ENCODE measurements at places on chromosomes 1 and 21. TPM values are rescaled to one million over a fixed set of nuclear protein-coding genes. Genes with fewer than 3 reads are reported as not detected.
A peak's percentile ranks its signal among the peaks of the same experiment; 100 is the strongest.

GRCh38 chr21:37618081-37618480, 251.5 kb downstream of the DYRK1A start:
- DNase-seq = no peak

DNA sequence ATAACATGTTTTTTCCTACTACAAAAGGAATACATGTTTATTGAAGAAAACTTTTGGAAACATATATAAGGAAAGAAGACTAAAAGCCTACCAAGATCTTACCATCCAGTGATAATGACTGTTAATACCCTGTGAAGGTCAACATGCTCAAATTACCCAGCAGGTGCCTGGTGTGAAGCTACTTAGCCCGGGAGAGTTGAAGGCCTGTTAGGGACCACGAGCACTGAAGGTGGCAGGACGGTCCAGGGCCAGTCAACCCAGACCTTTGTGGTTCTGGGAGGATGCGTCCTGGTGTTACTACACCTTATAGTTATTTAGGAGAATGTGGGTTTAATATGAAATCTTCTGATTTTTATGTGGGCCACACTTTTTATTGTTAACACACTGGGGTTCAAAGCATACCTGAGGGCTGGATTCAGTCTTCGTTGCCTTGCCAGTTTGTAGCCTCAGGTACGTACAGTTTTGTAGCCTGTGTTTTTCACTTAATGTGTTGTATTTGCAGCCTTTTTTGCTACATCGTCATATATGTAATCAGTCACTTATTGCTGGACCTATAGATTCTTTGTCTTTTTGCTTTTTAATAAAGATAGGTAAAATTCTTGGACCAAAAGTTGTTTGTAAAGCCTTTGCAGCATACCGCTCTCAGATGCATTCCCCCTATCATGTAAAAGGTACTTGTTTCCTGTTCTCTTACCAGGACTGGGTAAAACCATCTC, 9.8 kb downstream of the ITSN1 start:
- DNase-seq = no peak

GRCh38 chr1:155130272-155131006, 2.8 kb downstream of the EFNA1 start:
- DNase-seq = no peak

DNA sequence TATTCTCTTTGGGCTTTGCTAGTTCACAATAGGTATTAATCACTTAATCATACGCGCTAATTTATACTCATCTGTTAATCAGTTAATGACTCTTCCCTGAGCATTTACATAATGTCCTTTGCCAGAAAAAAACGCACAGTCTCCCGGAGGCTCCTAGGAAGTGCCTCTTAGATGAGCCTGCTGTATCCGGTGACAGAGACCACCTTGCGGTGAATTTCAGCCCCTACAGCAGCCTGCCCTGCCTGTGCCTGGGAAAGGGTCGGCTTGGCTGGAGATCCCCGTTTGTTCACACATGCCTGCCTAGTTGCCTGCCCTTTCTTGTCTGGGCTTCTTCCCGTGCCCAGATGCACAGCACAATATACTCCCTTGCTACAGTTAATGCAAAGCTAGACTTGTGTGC, 152.9 kb downstream of the ZBTB18 start:
- DNase-seq = no peak

- DNase-seq = no peak
Measured at GRCh38 chr1:167748906-167749305, 27.1 kb downstream of the MPZL1 start.

DNA sequence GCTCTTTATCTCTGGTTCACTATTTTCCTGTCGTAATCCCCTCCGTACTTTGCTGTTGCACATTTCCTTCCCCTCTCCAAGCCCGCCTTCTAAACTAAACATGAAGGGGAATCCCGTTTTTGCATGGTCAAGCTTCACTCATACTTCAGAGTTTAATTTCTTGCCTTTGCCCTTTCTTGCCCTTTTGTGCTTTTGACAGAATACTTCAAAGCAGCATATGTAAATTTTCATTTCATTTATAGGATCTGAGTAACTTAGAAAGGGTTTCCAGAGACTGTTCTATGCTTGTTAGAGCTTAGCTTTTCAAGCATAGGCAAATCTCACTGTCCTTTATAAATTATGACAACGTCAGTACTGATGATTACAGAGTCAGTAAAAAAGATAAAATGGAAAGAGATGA, 27.7 kb downstream of the SPATA45 start:
- no peak for DNase-seq

DNA sequence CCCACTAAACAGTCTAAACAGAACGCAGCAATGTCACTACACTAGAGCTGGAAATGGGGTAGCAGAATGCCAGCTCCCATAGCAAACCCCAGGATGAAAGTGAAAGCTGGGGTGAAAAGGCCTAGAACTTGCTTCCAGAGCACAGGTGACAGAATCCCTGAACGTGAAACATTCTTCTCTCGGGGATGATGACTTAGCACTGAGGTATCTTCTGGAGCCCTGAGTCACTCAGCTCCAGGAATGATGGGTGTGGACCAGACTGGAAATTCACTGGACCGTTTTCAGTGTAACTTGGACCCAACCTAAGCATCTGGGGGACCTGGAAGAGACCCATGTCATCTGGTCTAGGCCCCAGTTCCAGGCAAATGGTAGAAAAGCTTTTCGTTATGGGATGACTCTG, 108.9 kb downstream of the CDC7 start:
- no peak for DNase-seq

GRCh38 chr1:27365372-27366112, 1.2 kb downstream of the MAP3K6 start:
- peak; percentile 90 for DNase-seq

- DNase-seq = no peak
Measured at GRCh38 chr1:30310966-30311742, 412.2 kb downstream of the MATN1 start.

DNA sequence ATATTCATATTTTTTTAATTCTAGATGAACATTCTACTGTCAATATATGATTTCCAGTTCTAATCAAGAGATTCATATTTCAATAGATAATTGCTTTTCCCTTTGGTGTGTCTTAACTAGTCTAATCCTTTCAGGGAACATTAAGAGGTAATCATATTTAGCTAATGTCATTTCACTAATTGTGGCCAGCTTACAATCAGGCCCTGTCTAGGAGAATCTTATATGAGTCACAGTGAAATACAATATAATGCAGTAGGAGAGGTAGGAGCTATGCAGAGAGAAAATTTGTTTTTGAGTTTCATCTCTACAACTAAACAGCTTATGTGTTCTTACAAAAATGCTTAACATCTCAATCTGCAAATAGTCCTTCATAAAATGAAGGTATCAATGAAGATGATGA, 85.9 kb downstream of the DPYD start:
- no peak for DNase-seq

- DNase-seq = no peak
Measured at GRCh38 chr1:96520579-96520947, 201.0 kb upstream of the PTBP2 start.

DNA sequence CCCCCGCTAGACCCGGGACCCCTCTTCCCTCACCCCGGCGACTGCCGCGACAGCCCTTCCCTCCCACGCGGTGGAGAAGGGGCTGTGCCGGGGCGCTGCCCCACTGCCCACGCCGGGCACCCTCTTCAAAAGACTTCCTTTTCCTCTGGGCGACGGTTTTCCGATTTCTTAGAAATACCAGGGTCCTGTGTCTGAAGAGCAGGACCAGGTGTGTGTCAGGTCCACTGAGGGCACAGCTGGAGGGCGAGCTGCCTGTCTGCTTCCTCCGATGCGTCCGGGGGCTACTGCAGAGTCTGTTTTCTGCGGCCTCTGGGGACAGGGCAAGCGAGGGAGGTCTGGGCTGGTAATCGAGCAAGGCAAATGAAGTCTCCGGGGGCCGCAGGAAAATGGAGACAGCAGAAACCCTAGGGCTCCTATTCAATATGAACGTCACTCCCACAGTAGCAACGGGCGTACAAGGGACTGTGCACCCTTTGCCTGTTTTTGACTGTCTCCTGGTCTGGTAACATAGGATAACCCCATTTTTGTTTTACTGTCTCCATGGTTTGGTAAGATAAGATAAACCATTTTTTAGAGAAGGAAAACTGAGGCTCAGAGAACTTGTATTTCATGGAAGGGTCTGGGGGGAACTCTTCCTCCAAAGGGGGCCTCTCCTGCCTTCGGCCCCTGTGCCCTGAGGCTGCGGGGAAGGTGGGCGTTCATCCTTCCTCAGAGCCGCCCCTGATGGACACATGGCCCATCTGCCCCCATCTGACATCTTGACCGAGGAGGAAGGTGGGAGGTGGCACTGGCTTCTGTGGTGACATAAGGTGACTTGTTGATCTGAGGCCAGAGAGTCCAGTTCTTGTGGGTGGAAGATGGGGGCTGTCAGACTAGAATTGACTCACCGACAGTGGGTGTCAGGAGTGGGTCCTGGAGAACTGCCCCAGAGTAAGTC, 970 bp downstream of the TNFRSF1B start:
- no peak for DNase-seq

Gene MROH7
- total RNA-seq = 13.7 TPM

Gene BOLA1
- total RNA-seq = 16.0 TPM

Gene IFI16
- 16.8 TPM for total RNA-seq

Gene OR2L13
- not detected for total RNA-seq

Gene OR2L3
- not detected for total RNA-seq

Gene CHD5
- 0.10 TPM for total RNA-seq
